ENCODE measurements at places on chromosomes 6 and 20.

- DNase-seq = no peak
Observed at GRCh38 chr6:17178754-17179529, 77.1 kb downstream of the STMND1 start.

GRCh38 chr6:70413114-70413991, at the start of gene FAM135A:
FAM135A (plus strand) TSS chr6:70413508; CDS start chr6:70428343, 14,835 bp downstream.
- DNase-seq = peak; percentile 93

DNA sequence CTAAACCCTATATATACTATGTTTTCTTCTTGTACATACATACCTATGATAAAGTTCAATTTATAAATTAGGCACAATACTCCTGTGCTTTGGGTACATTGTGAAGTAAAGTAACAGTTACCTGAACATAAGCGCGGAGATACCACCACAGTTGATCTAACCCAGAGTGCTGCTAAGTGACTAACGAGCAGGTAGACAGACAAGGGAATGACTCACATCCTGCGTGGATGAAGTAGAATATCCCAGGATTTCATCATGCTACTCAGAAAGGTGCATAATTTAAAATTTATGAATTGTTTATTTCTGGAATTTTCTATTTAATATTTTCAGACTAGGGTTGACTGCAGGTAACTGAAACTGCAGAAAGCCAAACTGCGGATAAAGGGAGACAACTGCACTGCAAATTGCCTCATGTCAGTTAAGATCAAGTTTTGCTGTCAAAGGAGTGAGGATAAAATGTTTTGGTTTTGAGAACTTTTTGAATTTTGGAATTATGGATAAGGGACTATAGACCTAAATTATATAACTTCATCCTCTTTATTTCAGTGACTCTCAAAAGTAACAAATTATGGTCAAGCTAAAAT, 14.4 kb downstream of the MKKS start:
- no peak for DNase-seq

DNA sequence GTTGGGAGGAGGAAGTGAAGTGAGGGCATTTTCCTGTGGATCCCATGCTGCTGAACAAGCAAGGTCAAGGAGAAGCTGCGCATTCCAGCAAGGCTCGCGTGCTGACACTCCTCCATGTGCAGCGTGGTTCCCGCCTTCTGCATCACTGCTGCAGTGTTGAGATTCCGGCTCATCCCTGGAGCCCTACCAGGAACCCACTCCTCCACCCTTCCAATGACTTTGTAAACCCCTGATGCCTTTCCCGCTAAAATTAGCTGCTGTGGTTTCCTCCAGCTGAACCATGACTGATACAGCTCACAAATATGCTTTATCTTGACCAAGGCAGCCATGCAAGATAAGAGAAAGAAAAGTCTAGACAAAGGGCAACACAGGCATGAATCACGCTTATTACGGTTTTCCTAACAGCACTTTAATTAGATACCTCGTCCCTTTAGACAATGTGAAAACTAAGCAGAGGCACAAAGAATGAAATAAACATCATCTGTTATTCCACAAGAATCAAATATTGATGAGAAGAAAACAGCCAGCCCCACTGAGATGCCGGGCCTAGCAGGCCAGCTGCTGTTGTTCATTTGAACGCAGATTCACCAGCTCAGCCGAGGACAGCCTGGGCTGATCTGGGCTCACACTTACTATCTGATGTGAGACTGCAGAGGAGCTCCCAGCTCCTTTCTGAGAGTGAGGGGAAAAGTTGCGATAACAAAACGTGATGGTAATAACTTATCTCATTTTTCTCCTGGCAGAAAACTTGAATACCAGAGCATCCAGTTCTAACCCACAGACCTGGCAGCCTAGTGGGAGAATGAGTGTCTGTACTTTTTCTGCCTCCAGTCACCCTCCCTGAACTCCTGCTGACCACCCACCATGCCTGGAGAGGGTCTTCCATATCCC, 14.2 kb upstream of the BNIP5 start:
- DNase-seq = no peak

- DNase-seq = no peak
Observed at GRCh38 chr6:21084656-21085055, 508.9 kb upstream of the SOX4 start.

DNA sequence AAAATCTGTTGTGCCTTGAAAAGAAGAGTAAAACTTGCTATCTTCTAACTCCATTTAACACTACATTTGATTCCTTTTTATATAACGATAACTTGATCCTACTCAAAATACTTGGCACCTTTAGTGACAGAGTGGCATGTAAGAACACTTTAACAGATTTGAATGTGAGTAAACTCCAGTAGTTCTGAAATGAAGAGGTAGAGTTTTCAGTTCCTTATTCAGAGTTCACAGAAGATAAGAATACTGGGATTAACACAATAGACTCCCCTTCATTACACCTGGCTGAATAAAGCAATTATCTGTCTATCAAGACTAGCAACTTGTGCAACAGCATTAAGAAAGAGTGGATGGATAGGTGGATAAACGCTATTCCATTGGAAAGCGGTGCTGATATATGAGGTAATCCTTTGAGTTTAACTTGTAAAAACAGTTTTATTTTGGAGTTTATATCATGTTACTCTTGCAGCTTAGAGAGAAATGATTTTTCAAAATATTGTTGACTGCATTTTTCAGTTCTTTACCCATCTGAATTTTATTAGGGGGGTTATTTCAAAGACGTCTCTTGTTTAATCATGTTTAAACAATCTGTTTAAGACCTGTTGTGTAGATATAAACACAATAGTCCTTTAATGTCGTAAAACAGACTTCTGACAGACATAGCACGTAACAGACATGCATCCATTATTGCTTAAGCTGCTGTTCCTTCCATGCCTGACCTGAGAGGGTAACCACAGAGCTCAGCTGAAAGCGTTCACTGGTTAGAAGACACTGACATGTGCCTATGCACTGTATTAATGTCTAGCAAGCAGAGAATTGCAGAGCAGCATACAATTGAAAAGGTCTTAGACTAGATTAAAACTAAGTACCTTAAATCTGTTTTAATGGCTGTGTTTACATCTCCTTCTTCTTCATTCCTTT, 102.4 kb upstream of the SUPT3H start:
- no peak for DNase-seq

- DNase-seq = no peak
Observed at GRCh38 chr20:34574426-34574825, 15.9 kb downstream of the MAP1LC3A start.

DNA sequence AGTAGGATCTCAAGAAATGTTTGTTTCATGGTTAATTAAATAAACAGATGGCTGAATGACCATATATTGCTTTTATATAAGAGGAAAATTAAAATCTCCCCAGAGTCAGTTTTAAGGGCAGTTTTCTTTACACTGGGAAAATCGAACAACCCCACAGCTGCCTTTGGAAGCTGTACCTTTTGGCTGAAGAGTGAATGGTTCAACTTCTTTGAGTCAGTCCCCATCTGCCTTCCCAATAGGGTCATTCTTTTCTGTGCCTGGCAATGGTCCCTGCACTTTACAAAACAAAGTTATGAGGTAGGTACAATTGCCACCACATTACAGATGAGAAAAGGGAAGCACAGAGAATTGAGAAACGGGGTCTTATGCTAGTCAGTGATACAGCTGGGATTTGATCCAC, 39.5 kb downstream of the TSHZ2 start:
- DNase-seq = no peak

- no peak for DNase-seq
Observed at GRCh38 chr6:47308552-47309290, 984 bp downstream of the TNFRSF21 start.

DNA sequence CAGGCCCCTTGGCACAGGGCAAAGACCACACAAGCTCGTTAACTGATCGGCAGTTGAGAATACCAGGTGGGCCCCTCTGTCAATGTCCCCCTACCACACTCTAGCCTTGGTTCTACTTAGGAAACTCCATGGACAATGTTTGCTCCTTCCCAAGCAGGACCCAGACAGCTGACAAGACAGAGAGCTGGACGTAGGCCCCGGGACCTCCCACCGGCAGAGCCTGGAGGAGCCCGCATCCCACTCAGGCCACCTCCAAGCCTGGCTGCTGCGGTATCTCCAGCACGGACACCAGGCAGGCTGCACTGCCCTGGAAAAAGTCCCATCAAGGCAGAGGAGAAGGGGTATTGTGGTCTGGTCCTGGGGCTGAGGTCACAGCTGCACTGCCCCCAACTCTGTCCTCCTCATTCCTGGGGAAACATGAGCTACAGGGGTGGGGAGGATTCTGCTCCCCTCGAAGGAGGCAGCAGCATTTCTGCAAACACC, 6.2 kb upstream of the GRM4 start:
- DNase-seq = no peak

DNA sequence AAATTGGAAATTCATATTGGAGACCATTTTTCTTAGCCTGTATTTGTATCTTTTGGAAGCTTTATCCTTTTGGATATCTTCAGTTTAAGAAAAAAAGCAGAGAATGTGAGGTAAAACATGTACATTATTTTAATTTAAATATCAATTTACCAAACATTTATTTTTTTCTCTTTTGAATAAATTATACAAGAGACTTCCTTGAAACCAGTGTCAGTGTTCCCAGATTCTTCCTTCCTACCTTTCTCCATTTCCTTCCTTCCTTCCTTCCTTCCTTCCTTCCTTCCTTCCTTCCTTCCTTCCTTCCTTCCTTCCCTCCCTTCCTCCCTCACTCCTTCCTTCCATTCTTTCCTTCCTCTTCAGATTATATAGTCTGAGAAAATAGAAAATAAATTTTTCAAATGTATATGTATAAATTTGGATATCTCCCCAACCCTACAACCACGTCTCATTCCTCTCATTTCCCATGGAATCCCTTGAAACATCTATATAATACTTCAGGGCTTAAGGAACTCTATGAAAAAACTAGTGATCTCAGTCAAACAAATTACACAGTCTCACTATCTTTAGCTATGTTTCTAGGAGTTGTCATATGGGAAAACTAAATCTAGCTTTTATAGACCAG, 528.4 kb downstream of the GRIK2 start:
- DNase-seq = no peak

GRCh38 chr20:32189691-32190615, 17.6 kb downstream of the PLAGL2 start:
- peak; percentile 38 for DNase-seq

DNA sequence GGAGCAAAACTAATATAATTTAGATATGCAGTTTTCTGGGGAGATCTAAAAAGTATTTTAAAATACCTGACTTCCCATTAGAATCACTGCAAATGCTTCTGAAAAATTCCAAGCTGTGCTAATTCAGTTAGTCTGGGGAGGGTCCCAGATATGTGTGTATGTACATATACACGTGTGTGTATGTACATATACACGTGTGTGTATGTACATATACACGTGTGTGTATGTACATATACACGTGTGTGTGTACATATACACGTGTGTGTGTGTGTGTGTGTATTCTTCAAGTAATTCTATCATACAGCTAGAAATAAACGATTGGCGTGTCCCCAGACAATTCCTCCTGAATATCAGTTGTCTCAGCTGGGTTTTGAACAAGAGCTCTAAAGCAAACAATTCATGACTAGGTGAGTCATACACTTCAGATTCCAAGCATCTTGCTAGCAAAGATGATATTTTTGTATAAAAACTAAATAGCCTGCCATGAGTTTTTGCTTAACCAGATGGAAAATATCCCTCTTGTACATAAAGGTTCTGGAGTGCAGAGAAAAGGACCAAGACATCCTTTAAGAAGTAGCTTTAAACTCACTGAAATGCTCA, 58.2 kb downstream of the SPACA1 start:
- no peak for DNase-seq

DNA sequence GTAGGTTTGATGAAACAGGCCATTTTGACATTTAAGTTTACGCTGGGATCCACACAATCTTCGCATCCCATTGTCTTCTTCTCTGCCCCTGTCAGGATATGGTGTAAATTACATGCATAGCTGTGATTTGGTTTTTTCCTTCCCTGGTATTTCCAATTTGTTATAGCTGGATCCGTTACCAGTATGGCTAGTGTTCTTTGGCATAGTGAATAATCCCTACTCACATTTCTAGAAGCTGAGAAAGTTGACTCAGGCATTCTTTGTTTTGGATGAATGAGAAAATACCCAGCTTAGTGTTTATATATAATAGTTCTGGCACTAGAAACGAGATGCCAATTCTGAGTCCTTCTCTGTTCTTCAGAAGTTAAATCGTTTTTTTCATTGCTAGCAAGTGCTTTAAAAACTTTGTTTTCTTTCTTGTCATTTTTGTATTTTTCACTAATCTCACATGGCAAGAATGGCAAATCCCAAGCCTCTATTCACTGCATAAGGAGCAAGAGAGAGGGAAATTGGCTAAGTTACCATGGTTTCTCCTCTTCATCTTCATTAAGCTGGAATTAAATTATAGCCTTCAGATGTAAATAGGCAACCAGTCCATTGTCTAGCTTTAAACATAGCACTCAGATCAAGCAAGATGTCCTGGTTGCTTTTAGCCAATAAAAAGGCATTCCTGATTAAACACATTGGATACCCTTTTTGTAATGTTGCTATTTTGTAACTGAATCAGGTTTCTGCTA, 91.9 kb upstream of the LAMP5 start:
- DNase-seq = no peak

DNA sequence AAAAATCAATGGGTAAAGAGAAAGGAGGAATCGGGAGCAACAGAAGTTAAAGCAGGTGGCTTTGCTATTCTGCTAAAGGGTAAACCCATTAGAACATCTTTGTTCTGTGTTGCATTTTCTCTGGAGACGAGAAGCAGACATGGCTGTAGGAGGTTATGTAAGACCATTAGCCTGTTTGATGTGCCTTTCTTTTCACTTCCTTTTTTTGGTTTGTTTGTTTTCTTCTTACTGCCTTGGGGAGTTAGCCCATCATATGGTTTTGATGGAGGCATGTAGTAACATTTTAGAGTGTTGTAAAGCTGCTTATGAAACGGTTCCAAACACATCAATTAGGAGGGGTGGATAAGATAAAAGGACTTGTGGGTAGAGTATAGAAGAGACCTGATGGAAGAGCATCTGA, 131.0 kb downstream of the DOK5 start:
- DNase-seq = no peak

- no peak for DNase-seq
Observed at GRCh38 chr6:106716966-106717365, 87.6 kb downstream of the QRSL1 start.

- no peak for DNase-seq
Observed at GRCh38 chr6:30889921-30890645, 5.8 kb downstream of the DDR1 start.

DNA sequence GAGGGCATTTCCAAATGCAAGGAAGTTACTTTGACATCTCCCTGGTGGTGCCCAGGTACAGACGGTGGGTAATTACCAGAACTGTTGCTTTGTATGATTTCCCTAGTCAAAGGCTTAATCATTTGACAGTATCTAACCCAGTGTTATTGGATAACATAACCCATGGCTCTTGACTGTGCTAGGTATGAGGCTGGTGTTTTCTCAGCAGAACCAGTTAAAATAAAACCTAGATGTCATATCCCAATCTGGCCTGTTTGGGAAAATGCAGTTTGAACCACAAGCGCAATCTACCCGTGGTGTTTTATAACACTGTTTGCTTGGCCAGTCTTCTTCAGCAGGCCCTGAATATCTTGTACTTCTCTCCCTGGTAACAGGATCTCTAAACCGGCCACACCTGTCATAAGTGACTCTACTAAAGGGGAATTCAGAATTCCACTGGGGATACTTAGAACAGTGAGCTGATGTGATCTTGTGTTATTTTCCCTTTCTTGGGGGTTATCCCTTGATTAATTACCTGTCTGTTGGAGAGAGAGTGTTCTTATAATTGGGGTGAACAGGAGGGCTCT, 32.8 kb downstream of the PPP1R14C start:
- no peak for DNase-seq

All from activated gamma-delta T cell treated with Interleukin-2 at 50 U/mL for 16 hours (primary cell).